ENCODE measurements at places on chromosomes 3 and 15. TPM values are rescaled to one million over a fixed set of nuclear protein-coding genes. Genes with fewer than 3 reads are reported as not detected.

MYL3 gene
- polyA plus RNA-seq: 337 TPM

NRG4 gene
- polyA plus RNA-seq: 0.28 TPM

CAPN3 gene
- 439 TPM for polyA plus RNA-seq

CDC25A gene
- 5.0 TPM for polyA plus RNA-seq

KBTBD13 gene
- polyA plus RNA-seq: 1.1 TPM

C3orf80 gene
- polyA plus RNA-seq: 3.8 TPM

ERICH6 gene
- not detected for polyA plus RNA-seq

CMTM8 gene
- polyA plus RNA-seq: 2.5 TPM

ZNF620 gene
- 3.3 TPM for polyA plus RNA-seq

STARD5 gene
- 6.3 TPM for polyA plus RNA-seq

GHSR gene
- polyA plus RNA-seq: not detected

LINGO1 gene
- 30.9 TPM for polyA plus RNA-seq

SEC11A gene
- 328 TPM for polyA plus RNA-seq

ROPN1B gene
- polyA plus RNA-seq: 0.39 TPM

TUSC7 gene
- polyA plus RNA-seq: not detected

DCP1A gene
- 20.1 TPM for polyA plus RNA-seq

MED12L gene
- polyA plus RNA-seq: 13.4 TPM

ADGRG7 gene
- polyA plus RNA-seq: not detected

BUB1B gene
- polyA plus RNA-seq: 16.0 TPM

CHRNA5 gene
- polyA plus RNA-seq: not detected

GOLGA8J gene
- polyA plus RNA-seq: 0.51 TPM

TM6SF1 gene
- polyA plus RNA-seq: 61.1 TPM

TBL1XR1 gene
- polyA plus RNA-seq: 79.4 TPM

FMN1 gene
- 2.1 TPM for polyA plus RNA-seq

ANXA2 gene
- 576 TPM for polyA plus RNA-seq

CACNA1D gene
- polyA plus RNA-seq: 1.5 TPM

HTR3D gene
- polyA plus RNA-seq: not detected

PATL2 gene
- polyA plus RNA-seq: not detected

All from muscle of arm (tissue), 14 donors.